NCI-H446 (cell line): ENCODE measurements at places on chromosomes 11 and 22.

- no peak for DNase-seq
These were observed 8.3 kb downstream of the GRK3 start for GRCh38 chr22:25572708-25573171.

DNA sequence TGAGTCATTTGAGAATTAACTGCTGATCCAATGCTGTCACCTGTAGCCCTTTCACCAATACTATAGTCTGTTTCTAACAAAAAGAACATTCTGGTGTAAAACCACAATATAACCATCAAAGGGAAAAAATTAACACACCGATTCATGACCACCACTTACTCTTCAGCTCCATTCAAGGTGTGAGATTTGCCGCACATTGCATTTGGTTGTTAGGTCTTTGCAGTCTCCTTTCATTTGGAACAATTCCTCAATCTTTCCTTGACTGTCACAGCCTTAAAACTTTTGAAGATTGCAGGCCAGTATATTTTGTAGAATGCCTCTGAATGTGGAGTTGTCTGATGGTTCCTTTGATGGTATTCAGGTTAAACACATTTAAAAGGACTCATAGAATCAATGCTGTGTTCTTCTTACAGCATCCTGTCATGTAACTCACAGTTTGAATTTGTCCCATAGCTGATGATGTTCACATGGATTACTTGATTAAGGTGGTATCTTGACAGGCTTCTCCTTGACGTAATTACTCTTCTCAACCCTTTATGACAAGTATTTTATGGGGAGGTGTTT is 63.6 kb downstream of the TNRC6B start:
- no peak for DNase-seq

DNA sequence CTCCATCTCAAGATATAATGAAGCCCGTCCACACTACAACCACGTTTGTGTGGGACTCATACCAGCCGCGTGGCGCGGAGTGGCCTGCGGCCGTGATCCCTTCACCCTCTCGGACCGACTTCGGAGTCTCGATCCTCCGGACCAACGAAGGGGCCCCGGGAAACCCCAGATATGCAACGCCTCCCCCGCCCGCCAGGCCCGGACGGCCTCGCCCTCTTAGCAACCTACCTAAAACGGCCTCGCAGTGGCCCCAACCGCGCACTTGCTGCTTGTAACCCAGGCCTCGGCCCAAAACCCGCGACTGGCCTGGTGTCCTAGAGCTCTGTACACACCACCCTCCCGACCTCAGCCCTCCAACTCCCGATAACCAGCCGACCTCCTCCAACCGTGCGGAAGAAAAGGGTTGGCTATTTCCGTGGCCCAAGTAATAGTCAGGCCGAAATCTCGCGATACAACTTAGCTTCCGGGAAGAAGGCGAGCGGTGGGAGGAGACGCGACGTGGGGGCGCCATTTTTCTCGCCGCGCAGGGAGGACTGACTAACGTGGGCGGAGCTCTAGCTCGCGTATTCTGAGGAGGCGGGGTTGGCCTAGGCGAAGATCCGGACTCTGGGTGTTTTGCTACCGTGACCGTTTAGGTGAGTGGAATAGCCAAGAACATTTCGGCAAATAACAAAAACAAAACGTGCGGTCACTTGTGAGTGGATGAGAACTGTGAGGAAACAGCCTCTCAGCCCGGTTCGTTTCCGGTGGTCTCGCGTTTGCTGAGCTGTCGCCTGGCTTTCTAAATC is at the start of the genes C11orf54 and TAF1D:
C11orf54 (plus strand) TSS at position 579 of the 788 bp plus-strand sequence. CDS start 5,722 bp downstream, outside the sequence.
TAF1D (minus strand) TSS at position 402 of the 788 bp plus-strand sequence. CDS start 2,191 bp downstream, outside the sequence.
- DNase-seq, result peak; percentile 99

- no peak for DNase-seq
These were observed 31.7 kb downstream of the LMO1 start for GRCh38 chr11:8231979-8232378.

GRCh38 chr11:86275493-86276370 is 26.3 kb upstream of the HIKESHI start:
- DNase-seq, result peak; percentile 25

- DNase-seq, result no peak
These were observed 112.7 kb downstream of the ZBTB16 start for GRCh38 chr11:114172055-114172861.

GRCh38 chr11:76910620-76911414 is 50.1 kb downstream of the ACER3 start:
- no peak for DNase-seq

DNA sequence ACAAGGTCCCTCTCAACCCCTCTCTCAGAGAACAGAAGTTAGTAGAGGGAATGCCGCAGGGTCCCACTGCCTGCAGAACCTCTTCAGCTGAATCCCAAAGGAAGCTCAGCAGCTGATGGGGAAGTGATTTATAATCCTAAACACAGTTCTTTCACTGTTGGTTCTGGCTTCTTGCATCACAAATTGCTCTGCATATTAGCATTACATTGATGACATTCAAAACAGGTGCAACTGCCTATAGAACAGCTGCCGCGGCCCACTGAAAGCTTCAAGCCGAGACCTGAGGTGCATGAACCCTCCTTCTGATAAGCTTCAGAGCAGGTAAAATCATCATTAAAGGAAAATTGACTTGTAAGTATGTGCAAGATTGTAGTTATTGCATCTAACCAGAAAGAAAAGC is 75.2 kb upstream of the KIRREL3 start:
- no peak for DNase-seq

DNA sequence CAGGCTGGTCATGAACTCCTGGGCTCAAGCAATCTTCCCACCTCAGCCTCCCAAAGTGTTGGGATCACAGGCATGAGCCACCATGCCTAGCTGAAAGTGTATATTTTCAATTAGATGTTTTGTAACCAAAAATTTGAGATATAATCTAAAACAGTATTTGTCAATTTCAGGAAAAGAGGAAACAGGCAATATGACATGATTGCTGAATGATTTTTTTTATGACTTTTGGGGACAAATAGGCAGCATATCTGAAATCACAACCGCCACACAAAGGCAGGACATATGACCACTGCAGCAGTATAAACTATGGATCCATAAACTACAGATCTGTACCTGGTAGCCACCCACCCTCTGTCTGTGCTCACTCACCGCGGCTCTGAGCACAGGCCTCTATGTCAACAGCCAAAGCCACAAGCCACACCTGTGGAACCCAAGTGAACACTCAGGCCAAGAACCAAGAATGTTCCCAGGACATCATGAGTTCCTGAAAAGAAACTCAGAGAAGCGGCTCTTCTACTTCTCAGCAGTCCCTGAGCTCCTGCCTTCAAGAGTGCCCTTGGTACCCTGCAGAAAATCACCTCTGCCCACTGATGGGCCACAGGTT is 22.5 kb downstream of the PISD start:
- DNase-seq, result no peak

- DNase-seq, result no peak
These were observed 79.8 kb downstream of the BCR start for GRCh38 chr22:23259916-23260644.

DNA sequence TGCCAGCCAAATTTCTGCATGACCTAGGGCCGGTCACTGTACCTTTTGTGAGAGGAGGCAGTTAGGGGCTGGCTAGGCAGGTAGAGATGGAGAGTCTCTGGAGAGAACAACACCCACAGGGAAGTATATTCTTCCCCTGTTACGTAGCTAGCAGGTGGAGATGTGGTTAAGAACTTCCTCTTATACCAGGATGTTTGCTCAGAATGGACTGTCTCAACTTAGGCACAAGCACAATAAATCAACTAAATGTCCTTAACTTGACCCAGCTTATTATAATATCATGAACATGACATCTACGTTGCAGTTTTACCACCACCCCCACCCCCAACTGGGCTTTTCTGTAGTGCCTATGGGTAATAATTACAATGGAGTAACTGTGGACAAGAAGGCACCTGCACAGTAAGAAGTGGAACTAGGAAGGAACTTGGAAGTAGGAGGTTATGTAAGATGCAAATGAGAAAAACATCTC is 60.7 kb upstream of the MPEG1 start:
- no peak for DNase-seq

GRCh38 chr11:132943357-132943705 is 589.0 kb downstream of the OPCML start:
- DNase-seq, result no peak

DNA sequence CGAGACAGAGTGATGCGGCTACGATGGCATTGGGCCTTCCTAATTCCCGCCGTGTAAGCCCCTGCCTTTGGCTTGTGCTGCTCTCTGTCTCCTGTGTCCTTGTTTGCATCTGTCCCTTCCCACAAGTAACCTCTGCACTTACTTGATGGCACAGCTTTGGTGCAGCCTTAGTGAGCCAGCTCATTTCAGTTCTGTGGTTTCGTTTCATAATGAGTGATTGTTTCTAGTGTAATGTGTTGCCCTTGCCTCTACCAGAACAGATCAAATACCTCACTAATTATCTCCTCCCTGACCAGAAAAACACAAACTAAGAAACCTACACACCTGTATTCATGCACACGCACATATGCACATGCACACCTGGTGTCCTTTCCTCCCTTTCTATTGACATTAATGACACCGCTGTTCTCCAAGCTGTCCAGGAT is 58.8 kb downstream of the GRK3 start:
- no peak for DNase-seq

DNA sequence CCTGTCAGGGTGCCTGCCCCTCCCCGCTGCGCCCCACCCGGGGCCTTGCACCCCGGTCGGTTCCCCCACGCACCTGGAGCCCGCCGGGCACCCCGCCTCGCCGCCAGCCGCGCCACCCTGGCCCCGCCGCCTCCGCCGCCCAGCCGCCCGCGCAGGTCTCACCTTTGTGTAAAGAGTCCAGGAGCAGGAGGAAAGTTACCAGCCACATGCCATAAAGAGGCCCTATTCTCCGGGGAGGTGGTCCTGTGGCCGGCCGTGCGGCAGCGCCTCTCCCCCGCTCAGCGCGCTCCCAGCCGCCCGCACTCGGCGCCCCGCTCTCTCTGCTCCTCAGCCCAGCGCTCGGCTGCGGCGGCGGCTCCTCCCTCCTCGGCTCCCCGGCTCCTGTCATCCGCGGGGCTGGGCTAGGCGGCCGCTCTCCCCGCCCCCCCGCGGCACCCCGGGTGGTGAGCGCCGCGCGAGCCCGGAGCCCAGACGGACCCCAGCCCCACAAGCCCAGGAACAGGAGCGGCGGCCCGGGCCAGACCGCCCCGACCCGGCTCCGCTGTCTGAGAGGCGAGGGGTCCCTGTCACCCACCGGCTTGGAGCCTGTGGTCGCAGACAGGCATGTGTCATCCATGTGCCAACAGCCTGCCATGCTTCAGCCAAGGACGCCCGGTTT is at the start of gene DSCAML1:
DSCAML1 (minus strand) TSS at position 345 of the 658 bp plus-strand sequence; CDS start at position 208, 137 bp downstream.
- DNase-seq, result no peak

DNA sequence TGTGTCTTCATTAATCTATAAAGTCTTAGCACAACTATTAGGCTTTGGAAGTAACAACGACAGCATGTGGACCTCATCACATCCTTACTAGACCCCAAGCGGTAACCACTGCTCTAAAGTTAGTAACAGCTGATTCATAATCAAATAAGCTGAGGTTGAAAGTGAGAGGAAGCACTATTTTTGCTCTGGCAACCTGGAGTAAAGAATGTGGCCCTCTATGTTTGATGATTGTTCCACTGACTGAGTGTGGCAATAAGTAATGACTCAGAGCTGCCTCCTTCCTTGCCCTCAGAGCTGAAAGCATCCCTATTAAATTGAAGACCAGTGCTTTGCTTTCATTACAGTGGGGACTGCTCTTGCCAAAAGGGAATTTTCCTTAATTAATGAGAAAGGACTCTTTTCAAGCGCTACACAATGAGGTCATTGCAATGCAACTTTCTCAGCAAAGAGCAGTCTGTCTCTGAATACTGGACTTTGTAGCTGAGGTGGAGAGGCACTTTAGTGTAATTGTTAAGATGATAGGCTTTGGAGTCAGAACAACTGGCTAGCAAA is 906.1 kb upstream of the RAG2 start:
- DNase-seq, result no peak

- DNase-seq, result peak; percentile 27
These were observed 16.9 kb upstream of the SPTY2D1 start for GRCh38 chr11:18650859-18651557.

GRCh38 chr22:36765131-36765942 is 10.6 kb downstream of the IFT27 start:
- DNase-seq, result no peak

GRCh38 chr22:24011735-24012068 is 598 bp downstream of the CABIN1 start:
- DNase-seq, result no peak

- DNase-seq, result no peak
These were observed 11.0 kb upstream of the SHANK2 start for GRCh38 chr11:71263386-71263785.

DNA sequence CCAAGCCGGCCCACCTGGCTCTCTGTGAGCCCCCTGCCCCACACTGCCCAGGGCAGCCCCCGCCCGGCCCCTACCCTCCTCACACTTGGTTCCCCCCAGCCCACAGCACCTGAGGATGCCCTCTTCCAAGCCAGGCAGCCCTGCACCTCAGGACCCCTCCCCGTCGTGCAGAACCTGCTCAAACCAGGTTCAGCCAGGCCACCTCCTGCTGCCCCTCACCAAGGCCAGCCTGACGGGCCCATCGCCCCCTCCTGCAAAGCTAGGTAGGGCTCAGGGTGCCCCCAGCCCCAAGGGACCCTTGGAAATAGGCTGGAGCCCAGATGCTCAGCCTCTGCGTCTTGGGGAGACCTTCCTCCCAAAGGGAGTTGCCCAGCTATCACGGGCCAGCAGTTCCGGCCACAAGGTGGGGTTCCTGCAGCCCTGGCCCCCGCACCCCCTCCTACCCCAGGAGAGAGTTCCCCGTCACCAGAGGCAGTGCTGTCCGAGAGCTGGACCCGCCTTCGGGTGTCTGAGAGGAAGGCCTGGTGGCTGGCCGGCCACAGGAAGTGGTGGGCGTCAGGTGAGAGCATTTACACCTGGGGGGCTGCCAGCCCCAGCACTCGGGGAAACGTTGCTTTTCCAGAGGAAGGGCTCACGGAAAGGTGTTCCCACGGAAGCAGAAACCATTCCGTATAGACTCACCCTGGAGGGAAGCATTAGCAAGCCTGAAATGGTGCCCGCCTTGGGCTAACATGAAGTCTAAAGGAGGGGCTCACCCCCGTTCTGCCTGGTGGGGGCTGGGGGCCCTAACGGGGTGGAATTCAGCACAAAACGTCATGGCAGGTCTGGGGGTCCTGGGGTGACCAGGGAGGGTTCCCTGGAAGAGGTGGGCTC is 3.2 kb upstream of the SYT8 start:
- DNase-seq, result no peak

- DNase-seq, result peak; percentile 65
These were observed 18.9 kb downstream of the LIMK2 start for GRCh38 chr22:31230871-31231621.

GRCh38 chr11:83285151-83285770 is 906 bp downstream of the CCDC90B start:
- no peak for DNase-seq

- no peak for DNase-seq
These were observed 104.9 kb downstream of the MICAL3 start for GRCh38 chr22:17919276-17920144.
